Dermis blood vessel endothelial cell (primary cell): ENCODE measurements at places on chromosomes 11 and 22. TPM values are rescaled to one million over a fixed set of nuclear protein-coding genes. Genes with fewer than 3 reads are reported as not detected.

DNA sequence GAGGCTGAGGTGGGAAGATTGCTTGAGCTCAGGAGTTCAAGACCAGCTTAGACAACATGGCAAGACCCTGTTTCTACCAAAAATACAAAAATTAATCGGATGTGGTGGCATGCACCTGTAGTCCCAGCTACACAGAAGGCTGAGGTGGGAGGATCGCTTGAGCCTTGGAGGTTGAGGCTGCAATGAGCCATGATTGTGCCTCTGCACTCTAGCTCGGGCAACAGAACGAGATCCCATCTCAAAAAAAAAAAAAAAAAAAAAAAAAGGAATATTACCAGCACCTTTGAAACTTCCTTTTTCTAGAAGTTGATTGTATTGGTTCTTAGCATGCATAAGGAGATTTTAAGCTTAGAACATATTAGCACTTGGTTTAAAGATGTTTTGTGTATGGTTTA, 11.4 kb downstream of the CRKL start:
- no peak for DNase-seq

The CSNK2A3 gene
- total RNA-seq, result 4.3 and 7.1 TPM in 2 replicates

- no peak for DNase-seq
Measured at GRCh38 chr11:29490938-29491337, 525.9 kb downstream of the KCNA4 start.

DNA sequence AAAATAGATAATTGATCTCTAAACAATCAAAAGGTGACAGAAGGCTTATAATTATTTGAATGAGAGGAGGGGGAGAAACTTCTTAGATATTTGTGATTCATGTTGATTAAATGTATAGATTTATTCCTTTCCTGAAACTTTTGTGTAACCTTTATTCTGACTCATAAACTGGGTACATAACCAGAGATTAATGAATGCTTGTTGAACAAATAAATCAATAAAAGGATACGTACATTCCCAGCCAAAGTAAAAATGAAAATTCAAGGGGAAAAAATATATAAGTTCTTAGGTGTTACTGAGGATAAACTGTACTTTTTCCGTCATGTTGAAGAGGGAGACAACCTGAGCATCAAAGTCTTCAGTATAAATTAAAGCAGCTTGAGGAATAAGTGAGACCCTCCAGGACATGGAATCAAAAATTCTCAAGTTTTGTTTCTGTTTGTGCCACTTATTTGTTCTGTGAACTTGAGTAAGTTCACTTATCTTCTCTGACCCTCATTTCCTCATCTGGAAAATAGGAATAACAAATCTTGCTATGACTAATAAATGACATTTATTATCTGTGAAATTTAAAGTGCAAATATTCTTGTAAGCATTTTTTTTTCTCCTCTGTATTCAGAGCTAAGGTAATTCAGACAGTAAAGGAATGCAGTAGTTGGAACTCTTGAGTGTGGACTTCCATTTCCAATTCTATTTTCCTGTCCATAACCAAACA, 195.4 kb downstream of the METTL15 start:
- peak; percentile 24 for DNase-seq

The NPAS4 gene
- not detected in 2 replicates for total RNA-seq

The VSIG2 gene
- total RNA-seq, result 0.23 and 0.51 TPM in 2 replicates

The OLFML1 gene
- 0.65 TPM in 1 of 2 replicates, not detected in the other for total RNA-seq

GRCh38 chr11:64793271-64794160, 9.5 kb downstream of the MAP4K2 start:
- no peak for DNase-seq

DNA sequence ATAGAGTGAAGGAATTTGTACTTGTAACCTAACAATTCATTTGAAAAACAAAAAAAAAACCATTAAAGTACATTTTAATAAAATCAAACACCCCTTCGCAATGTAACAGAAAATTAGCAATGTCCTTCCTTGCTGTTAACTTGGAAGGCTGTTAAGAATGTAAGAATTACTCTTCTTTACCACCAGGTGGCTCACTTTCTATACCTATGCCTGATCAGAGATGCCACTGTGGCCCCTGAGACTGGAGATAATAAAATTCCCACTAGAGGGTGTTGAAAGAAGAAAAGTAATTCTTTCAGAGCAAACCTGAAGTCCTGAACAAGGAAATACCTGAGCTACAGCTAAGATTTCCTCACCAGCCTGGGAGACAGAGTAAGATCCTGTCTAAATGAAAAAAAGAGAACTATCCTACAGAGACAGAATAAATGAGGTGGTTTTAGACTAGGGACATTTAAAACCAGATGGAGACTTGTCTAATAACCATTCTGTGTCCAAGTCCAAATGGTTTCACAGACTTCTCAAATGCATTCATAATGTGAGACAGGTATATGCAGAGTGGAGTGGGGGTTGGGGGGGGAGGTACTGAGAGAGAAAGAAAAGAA, 1089.3 kb downstream of the FAM181B start:
- peak; percentile 20 for DNase-seq

DNA sequence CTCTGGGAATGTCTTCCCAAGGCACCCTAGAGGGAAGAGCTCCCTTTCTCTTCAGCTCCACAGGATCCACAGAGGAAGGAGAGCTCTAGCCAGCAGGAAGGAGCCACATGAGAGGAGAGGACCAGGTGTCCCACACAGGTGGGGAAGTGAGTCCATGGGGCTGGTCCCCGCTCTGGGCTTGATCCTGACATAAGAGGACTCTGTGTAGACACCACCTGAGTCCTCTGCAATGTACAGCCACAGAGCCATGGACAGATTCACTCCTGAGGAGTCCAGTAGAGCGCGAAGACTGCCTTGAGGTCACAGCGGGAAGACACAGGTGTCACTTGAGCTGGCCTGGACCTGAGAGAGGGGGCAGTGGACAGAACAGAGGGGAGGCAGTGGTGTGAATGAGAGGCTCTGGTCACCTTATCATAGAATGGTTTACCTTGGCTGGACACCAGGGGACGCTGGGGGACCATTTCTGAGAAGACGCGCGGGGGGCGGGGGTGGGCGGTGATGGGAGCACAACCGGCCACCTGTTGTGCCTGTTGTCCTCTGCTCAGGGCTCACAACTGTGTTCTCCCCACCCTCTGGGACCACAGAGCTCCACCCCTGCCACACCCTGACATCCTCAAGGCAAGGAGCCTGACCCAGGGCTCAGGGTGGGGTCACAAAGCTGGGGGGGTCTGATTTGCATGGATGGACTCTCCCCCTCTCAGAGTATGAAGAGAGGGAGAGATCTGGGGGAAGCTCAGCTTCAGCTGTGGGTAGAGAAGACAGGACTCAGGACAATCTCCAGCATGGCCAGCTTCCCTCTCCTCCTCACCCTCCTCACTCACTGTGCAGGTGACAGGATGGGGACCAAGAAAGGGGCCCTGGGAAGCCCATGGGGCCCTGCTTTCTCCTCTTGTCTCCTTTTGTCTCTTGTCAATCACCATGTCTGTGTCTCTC, 128.2 kb downstream of the ZNF280B start:
- no peak for DNase-seq

GRCh38 chr11:47258317-47258902, 614 bp downstream of the NR1H3 start:
- no peak for DNase-seq

DNA sequence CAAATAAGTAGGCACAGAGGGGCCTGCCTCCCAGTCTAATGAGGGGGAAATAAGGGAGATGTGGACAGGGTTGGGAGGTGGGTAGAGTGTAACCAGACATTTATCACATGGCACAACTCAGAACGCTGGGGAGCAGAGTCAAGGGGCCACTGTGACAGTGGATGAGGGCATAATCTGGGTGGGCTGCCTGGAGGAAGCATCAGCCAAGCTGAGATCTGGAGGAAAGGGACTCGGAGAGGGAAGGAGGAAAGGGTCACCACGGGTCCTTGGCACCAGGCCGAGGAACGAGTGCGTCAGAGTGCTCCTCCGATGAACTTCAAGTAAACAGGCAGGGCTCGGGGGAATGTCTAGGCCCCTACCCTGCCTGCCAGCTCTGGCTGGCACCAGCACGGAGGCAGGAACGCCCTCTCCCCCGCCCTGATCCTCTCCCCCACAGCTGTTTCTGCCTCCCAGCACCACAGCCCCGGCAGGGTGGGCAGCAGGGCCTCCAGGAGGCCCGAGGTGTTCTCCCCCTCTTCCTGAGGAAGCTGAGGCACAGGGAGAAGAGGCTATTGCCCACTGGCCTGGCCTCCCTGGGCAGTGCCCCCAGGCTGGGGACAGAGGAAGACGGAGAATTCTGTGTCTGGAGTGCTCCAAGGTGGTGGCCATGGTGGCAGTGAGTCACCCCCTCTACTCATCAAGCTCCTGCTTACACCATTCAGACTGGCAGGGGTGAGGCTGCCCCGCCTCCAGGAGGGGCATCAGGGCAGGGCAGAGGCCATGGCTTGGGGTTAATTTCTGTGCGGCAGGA, 4.2 kb downstream of the ALDH3B1 start:
- DNase-seq, result peak; percentile 65

- DNase-seq, result peak; percentile 12
Measured at GRCh38 chr11:87180742-87181141, 143.0 kb downstream of the TMEM135 start.

The C22orf42 gene
- total RNA-seq, result not detected in 2 replicates

The TPBGL gene
- 0.17 TPM in 1 of 2 replicates, not detected in the other for total RNA-seq

- no peak for DNase-seq
Measured at GRCh38 chr11:10481560-10482349, 26.7 kb downstream of the AMPD3 start.

- DNase-seq, result peak; percentile 91
Measured at GRCh38 chr11:17208257-17208999, 642 bp upstream of the PIK3C2A start.

- DNase-seq, result no peak
Measured at GRCh38 chr11:30281476-30282288, 41.2 kb upstream of the ARL14EP start.

GRCh38 chr11:95469258-95469657, 238.3 kb upstream of the SESN3 start:
- DNase-seq, result no peak

The DEFB131B gene
- total RNA-seq, result not detected in 2 replicates

- DNase-seq, result no peak
Measured at GRCh38 chr11:80365076-80365725, 924.4 kb upstream of the TENM4 start.

GRCh38 chr11:72781063-72781312, 12.9 kb downstream of the STARD10 start:
- no peak for DNase-seq

The TSSK2 gene
- total RNA-seq, result not detected in 2 replicates

The CDC45 gene
- total RNA-seq, result 12.4 and 35.3 TPM in 2 replicates

The NPTXR gene
- 0.34 and 0.84 TPM in 2 replicates for total RNA-seq

DNA sequence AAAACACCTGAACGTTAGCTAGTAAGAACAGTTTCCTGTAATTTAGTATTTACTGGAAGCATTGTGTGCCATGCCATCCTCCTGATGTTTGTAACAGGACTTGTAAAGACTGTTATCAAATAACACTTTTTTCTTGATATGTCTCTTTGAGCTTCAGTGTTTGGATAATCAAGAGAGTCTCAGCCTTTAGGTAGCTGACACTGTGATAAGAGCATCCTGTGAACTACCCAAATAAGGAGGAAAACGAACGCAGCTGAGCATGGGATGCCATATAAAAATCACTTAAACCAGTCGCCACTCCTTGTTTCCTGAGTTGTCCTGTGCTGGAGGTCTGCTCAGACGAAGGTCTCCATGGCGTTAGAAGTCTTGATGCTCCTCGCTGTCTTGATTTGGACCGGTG, at the start of gene OOSP2:
Gene OOSP2 (plus strand): TSS at position 301 of the 400 bp plus-strand sequence. CDS start 51 bp downstream, at position 352.
- no peak for DNase-seq

DNA sequence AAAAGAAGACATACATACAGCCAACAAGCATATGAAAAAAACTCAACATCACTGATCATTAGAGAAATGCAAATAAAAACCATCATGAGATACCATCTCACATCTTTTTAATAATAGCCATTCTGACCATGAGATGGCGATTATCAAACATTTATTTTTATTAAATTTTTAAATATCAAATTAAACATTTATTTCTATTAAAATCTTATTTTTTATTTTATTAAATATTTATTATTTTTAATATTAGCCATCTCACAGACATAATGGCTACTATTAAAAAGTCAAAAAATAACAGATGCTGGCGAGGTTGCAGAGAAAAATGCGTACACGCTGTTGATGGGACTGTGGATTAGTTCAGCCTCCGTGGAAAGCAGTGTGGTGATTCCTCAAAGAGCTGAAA, 264.8 kb upstream of the TENM4 start:
- no peak for DNase-seq

DNA sequence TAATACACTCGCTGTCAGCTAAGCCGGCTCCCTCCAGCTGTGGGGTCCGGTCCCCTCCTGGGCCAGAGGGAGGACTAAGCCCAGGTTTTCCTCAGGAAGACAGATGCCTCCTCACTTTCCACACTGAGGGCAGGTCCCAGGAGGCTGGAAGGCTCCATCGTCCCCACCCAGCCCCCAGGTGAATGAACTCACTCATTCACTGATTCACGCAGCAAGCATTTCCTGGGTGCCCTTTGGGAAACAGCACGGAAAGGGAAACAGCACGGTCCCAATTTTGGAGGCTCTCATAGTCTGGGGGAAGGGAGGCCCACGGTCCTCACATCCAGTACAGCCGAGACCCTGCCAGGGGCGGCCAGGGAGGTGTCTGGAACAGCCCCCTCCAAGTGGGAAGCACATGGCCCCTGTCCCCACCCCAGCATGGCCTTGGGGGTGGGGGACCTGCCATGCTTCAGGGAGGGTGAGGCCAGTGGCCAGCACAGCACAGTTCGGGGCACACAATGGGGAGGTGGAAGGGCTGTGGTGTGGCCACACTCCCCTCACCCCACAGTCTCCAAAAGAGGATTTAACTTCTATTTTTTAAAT, 9.3 kb upstream of the TH start:
- no peak for DNase-seq

- DNase-seq, result no peak
Measured at GRCh38 chr11:4863876-4864275, 14.9 kb upstream of the OR51S1 start.

DNA sequence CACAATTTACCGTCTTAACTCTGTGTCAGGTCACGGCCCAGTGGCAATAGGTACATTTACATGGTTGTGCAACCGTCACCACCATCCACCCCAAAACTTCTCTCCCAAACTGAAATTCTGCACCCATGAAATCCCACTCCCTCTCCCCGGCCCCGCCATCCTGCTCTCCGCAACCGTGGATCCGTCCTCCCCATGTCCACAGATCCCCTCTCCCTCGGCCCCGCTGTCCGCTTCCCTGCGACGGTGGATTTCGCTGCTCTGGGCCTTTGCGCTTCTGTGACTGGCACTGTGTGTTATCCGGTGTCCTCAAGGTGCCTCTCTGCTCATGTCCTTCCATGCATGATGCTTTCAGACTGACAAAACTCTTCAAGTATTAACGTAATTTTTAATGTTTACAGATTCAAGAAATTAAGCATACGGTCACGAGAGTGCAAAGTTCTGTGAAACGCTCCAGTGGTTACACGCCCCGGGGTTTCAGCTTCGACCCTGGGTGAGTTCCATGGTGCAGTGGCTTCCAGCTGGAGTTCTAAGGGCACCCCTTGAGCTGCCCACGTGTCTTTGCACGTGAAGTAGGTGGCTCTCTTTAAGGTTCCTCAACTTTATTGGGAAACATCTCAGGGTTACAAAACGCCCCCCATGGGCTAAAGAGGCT, 76.4 kb downstream of the KCNQ1 start:
- no peak for DNase-seq

- no peak for DNase-seq
Measured at GRCh38 chr11:123409456-123410217, 20.4 kb upstream of the GRAMD1B start.

The ARHGAP42 gene
- 6.0 and 13.4 TPM in 2 replicates for total RNA-seq

The PKDREJ gene
- total RNA-seq, result under 0.01 TPM in 1 of 2 replicates, not detected in the other

The C11orf91 gene
- total RNA-seq, result not detected in 2 replicates
